ENCODE measurements at places on chromosomes 3 and 15.
A peak's percentile ranks its signal among the peaks of the same experiment; 100 is the strongest.

- DNase-seq, result no peak
These were observed 129.8 kb upstream of the CTDSPL start for GRCh38 chr3:37731895-37732294.

GRCh38 chr3:72376956-72377710, 471.1 kb downstream of the SHQ1 start:
- no peak for DNase-seq

DNA sequence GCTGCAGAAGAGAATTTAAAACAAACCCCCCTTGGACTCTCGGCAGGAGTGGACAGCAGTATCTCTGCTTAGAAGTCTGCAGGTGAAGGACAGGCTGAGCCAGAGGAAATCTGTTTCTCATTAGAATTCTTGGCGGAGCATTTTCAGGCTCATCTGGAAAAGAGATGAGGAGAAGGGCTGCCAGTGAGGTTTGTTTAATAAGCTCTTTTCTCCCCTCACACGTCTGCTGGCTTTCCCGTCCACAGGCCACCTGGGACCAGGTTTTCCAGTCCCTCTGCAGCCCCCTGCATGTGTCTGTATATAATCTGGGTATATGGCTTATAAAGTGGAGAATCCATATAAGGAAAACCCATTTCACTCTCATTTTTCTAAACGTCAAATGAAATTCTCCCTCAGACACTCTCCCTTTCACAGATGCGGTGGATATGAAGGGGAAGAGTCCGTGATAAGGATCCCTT, 155.4 kb upstream of the TPM1 start:
- peak; percentile 82 for DNase-seq

DNA sequence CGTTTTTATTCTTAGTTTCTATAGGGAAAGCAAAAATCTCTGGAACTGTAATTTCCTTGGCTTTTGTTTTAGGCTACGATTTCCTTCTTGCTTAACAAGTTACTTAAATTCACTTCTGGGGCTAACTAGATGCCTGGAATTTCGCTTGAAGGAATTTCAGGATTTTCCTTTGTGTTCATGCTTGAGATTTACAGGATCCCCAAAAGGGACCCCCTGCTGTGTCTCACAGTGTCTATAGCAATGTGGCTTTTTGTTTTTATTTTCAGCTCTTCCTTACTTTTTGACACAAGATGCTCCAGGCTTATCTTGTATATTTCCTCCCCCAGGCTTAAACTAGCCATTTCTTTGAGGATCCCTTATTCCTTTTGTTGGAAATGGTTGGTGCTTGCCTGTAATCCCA, 95.5 kb upstream of the DPPA4 start:
- DNase-seq, result no peak

GRCh38 chr3:112357930-112358780, 25.2 kb downstream of the CD200 start:
- DNase-seq, result no peak

All from muscle of arm (tissue), 14 donors.